ENCODE measurements at places on chromosomes 1 and 21.

DNA sequence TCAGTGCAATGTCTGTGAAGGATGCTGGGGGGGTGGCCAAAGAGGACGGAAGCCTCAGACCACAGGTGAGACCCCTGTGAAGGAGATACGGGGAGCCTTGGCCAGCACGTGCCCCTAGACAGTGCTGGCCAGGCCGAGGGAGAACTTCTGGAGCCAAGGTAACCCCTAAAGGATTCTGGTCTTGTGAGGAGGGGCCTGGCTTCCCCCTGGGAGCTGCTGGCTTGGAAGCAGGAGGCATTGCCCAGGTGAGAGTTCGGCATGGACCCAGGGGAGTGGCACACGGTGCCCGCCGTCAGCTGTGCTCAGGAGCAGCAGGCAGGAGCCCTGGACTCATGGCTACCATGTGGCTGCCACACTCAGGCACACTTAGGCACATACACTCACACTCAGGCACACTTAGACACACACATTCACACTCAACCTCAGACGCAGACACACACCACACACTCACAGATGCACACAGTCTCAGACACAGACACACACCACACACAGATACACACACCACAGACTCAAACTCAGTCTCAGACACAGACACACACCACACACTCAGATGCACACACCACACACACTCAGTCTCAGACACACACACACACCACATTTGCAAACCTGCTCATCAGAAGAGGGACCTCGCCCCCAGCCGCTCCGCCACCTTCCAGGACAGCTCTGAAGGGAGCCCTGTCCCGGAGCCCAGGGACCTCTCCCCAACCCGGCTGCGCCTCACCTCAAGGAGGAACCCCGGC lies 1.1 kb upstream of the COL6A2 start:
- ATAC-seq = no peak

DNA sequence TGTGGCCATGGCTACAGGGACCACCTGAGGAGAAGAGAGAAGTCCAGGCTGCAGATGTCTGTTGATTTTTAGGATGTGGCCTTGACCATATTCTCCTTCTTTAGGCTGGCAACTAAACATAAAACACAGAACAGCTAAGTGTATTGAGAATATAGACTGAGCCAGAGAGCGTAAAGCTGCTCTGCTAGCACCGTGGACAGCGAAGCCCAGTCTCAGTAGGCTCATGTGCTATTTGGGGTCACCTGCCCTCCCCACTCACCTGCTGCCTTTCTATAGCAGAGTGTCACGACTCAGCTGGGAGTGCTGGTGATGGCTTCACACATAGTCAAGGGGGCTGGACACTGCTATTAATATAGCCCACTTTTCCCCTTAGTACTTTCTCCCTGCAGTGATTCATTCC lies 278.5 kb downstream of the KCNH1 start:
- no peak for ATAC-seq

- ATAC-seq = no peak
These were observed 341.1 kb upstream of the RUNX1 start for GRCh38 chr21:35390013-35390776.

GRCh38 chr1:9630331-9631111 lies 21.0 kb upstream of the PIK3CD start:
- no peak for ATAC-seq

DNA sequence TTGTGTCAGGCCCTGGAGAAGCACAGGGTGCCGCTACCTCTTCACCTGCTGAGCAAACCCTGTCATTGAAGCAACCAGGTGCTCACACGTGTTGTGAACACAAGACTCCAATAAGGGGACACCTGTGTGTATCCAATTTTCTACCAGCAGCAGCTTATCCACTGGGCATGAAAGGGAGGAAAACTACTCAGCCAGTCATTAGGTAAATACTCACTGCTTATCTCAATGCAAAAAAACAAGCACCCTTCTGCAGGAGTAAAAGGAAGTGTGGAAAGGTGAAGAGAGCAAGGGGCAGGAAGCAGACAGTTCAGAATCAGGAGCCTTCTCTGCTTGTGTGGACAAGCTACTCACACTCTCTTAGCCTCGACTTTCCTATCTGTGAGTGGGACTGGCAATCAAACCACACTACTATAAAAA lies 148.9 kb downstream of the ETS2 start:
- ATAC-seq = no peak

- no peak for ATAC-seq
These were observed 1.5 kb upstream of the AKNAD1 start for GRCh38 chr1:108858230-108858950.

GRCh38 chr1:234602334-234603220 lies 7.4 kb downstream of the IRF2BP2 start:
- no peak for ATAC-seq

DNA sequence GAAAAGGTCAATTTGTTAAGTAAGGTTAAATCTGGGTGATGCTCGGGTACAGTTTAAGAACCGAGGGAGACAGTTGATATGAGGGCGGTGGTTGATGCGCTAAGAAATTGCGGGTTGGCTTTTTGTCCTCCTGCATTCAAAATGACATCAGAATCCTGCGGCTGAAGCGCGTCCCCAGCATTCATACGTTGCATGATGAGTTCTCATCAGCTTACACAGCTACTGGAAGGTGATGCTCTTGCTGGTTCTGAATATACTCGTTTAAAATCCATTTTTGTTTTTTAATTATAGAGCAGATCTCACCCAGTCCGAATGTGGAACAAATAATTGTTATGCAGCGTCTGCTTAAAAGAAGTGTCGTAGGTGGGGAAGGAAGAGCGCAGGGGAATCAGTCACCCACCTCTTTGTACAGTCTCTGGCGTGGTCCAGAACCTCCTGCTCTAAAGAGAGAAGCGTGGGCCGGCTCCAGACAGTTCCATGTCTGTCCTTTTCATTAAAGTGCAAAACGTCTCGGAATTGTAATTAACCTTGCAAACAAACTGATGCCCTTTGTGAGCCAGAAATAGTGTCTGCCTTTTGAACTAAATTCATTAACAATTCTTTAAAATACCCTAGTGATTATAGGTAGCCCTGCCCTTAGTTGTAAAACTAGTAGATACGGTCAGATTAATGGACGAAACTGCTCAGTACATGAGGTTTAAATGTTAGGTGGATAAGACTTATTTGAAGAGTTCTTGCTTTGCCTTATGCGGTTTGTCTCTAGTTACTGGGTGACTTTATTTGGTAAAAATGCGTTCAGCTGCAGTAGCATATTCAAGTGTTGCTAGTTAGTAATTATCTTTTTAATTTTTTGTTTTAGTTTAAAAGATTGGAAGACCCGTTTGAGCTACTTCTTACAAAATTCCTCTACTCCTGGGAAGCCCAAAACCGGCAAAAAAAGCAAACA lies 741 bp downstream of the RGS2 start:
- ATAC-seq = peak; percentile 28

DNA sequence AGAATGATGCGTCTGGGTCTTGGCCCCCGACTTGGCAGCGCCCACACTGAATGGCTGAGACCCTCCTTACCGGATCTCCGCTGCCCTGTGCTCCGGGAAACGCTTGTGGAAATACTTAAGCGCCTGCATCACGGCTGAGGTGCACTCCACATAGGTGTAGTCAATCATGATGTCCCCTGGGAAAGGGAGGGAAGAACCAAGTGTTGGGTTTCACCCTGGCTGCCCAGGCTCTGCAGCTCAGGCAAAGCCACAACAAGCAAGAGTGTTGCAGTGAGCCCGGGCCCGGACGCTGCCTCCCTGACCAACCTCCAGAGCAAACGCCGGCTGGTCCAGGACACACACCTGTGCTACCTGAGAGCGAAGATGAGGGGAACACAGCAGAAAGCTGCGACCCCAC lies 21.5 kb upstream of the SPATC1L start:
- no peak for ATAC-seq

Data from stimulated activated memory B cell treated with anti-CD40 and anti-IgM and Interleukin-4, amounts not matched to agents 10 μg/mL and 1 μg/mL and 100 μg/mL, for 72 hours (primary cell).